ENCODE measurements at places on chromosomes 12 and 14.
A peak's percentile ranks its signal among the peaks of the same experiment; 100 is the strongest.

GRCh38 chr12:83343767-83344166 lies 657.1 kb downstream of the TMTC2 start:
- DNase-seq = no peak

GRCh38 chr12:19624491-19624890 lies 185.2 kb downstream of the AEBP2 start:
- no peak for DNase-seq

DNA sequence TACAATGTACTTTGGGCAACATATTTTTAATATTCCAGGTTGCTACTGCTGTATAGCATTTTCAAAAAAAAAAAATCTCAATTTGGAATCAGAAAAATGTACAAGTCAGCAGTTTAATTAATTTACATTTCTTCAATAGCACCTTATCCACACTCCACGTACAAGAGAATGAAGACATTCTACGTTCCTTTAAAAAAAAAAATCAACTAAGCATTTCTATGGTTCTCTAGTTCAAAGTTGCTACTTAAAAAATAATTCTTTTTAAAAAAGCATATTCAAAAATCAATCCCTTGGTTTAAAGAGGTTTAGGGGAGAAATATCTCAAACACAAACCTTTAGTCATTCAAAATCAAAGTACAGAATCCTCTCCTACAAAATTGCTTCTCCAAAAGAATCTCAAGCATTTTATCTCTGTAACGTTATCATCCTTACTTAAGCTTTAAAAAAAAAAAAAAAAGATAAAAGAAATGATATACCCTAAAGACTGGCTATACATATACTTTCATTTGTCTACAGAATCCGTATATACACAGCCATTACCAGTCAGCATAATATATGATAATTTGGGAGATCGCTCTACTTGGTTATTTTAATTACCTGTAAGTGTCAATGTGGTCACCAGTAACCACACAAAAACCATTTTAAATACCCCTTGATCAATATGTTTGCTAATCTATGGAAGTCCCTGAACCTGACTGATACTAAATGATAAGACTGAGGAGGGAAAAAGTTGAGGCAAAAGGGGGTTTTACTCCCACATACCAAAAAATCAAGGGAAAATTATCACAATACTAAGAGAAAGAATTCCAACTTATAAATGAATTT lies 2.7 kb downstream of the MED13L start:
- no peak for DNase-seq

GRCh38 chr14:70919774-70920173 lies 12.5 kb downstream of the PCNX1 start:
- DNase-seq = no peak

DNA sequence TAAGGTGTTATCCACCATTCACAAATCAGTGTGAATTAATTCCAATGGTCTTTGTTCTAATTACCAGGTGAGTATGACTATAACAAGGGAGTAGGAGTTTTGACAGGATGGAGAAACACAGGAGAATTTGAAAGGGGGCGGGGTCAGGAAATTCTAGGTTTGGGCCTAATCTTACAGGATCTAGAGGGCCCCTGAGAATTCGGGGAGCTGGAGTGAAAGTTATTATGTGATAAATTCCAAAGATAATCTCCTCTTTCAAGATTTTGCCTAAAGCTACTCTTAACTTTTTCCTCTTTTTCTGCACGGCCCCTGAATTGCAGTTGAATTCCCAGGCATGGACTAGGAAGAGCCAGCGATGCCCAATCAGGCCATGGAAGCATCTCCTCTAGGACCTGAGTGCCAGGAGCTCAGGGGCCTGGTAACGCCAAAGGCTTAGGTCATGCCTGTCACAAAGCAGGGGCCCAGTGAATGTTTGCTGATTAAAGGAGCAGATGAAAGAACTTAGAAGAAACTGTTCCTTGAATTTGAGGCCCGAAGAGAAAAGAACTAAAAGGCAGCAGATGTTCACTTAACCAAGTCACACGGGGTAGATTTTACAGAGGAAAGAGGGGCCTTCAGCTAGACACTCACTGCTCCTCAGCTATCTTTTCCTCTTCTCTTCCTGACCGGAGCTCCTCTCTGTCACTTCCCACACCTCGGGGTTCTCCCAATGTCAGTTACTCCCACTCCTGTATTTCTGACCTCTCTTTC lies 195.5 kb downstream of the PPM1H start:
- no peak for DNase-seq

GRCh38 chr12:105205322-105206048 lies 30.5 kb downstream of the APPL2 start:
- no peak for DNase-seq

GRCh38 chr12:51480978-51481377 lies 56.3 kb downstream of the SLC4A8 start:
- no peak for DNase-seq

DNA sequence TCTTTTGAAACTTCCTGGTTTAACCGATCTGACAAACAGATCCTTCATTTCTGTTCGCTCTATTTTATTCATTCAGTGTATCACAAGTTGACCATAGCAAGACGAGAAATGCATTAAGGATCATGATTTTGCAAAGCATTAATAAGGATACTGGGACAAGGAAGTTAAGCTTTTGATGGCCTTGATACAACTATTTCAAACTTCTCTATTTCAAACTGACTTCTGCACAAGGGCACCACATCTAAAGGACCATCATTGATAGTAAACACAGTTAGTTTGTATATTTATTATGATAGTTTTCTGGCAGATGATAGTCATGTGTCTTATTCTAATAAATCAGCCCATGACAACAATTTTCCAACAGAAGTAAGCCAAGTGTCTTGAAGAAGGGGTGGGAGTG lies 25.8 kb upstream of the PLXNC1 start:
- DNase-seq = no peak

- no peak for DNase-seq
These were observed 127.3 kb downstream of the CNTN1 start for GRCh38 chr12:40819436-40820108.

DNA sequence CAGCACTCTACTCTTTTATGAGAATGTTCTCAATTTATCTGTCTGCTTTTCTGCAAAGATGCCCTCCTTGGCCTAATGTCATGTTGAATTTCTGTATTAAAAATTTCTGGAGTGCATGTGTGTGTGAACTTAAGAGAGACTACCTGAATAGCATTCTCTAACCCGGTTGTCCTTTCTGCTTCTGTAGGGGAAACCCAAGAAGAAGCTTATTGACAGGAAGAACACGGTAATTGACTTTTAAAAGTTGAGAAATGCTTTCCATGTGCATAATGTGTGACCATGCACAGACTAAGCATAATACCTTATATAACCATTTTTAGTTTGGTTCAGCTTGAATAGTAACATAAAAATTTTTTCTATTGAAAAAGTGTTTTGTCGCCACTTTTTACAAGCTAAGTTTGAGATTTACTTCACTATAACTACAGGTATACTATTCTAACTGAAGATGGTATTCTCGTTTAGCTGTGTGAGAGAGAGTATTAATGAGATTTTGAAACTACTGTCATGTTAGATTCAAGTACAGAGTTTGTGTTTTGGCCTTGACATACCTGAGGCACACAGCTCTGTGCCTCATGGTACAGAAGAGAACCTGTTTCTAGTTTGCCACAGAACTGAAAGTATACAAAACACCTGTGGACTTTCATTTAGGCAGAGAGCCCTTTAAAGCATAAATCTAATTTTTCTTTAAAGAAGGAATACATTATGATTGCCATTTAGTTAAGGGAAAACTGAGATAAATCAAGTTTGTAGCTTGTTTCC lies 96.8 kb downstream of the TTLL5 start:
- no peak for DNase-seq

- DNase-seq = no peak
These were observed 241.3 kb upstream of the DAAM1 start for GRCh38 chr14:58947156-58947555.

GRCh38 chr14:103537175-103537990 lies 8.4 kb downstream of the TRMT61A start:
- DNase-seq = no peak

DNA sequence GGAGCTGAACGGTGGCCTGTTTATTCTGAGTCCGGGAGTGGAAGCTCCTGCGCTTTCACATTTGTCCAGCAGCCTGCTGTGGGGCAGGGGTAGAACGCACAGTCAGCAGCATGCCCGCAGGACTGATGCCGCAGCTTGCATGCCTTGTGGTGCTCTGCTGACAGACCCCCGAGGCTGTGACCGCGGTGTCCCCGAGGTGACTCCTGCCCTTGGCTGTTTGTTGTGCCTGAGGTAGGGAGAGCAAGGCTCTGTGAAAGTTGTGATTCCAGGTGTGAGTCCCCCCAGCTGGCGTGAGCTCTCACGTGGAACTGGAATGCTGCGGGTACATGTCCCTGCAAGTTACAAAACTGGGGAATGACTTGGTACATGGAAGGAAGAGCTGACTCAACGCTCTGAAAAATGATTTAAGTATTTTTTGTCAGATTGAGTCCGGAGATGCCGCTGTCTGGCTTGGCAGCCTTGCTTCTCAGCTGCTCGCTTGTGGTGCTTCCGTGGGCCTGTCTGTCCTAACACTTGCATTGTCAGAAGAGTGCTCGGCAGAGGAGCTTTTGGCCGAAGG lies 18.1 kb downstream of the MLXIP start:
- DNase-seq = peak; percentile 51

- peak; percentile 57 for DNase-seq
These were observed 29.2 kb downstream of the CRADD start for GRCh38 chr12:93706387-93706786.

DNA sequence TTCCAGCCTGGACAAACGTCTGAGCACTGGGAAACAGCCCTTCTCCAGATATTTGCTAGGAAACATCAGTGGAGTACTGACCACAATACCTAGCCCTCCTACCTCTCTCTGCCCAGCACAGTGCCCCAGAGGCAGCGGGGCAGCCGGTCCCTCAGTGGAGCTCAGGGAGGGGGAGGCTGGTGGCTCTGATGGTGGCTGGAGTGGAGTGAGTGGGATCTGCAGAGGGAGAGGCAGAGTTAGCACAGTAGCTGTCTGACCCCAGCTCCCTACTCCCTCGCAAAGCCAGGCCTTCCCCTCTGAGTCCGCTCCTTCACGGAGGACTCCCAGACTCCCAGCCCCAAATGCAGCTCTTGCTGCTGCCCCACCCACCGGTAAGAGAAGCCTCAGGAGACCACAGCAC lies 30.0 kb downstream of the NCKAP5L start:
- DNase-seq = no peak

DNA sequence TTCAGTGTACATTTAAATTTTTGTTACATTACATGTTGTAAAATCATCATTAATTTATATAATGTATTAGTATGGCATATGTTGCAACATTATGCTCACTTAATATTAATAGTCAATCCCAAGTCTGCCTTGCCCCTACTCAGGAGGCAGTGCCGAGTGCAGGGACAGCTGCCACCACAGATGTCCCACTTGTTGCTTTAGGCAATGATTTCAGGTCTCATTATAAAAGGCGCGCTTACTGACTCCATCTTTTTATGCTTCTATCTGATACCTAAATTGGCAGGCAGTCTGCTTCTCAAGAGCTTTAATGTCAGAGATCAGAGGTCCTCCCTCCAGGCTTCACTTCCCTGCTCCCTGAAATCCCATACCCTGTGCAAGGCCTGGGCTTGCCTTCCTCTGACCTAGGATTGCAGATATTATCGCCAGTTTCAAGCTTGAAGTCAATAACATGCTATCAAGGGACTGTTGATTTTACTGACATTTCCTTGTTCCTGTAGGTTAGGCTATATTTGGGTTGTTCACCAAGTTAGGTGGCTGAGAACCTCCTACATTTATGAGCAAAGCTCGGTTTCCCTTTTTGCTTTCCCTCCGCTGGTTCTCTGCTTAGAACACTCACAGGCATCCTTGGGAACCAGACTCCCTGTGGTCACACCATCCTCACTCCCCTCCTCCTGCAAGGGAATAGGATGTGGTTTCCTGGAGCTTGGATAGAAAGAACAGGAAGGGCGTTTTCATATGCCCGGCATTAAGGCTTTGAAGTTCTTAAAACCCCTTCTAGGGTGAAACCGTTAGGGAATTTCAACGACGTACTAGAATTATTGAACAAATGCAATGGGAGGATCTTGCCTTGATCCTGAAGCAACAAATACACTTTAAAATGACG lies 208.4 kb upstream of the FKBP4 start:
- no peak for DNase-seq

GRCh38 chr14:58428118-58428683 lies 682 bp downstream of the KIAA0586 start:
- DNase-seq = no peak

DNA sequence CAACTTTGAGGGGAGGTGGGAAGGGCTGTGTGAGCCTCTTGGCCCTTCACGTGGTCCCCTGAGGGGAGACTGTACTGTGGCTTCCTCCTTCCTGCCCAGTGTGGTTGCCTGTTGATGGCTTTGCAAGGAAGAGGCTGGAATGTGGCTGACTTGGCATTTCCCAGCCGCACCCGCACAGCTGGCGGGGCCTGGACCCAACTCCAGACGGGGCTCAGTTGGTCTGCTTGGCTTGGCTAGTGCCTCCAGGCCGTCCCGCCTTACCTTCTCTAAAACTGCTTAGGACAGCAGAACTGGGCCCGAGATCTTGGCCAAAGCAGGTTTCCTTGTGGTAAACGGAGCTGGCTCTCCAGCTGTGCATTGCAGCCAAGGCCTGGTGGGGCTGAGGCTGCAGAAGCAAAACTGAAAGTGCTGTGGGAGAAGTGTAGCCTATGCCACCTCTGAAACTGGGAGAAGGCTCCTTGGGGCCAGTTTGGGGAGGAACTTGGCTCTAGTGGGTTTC lies 139.5 kb downstream of the SMOC1 start:
- DNase-seq = no peak

GRCh38 chr14:65251213-65251612 lies 148.9 kb upstream of the MAX start:
- no peak for DNase-seq

GRCh38 chr12:45577844-45578399 lies 151.6 kb upstream of the ARID2 start:
- DNase-seq = no peak

DNA sequence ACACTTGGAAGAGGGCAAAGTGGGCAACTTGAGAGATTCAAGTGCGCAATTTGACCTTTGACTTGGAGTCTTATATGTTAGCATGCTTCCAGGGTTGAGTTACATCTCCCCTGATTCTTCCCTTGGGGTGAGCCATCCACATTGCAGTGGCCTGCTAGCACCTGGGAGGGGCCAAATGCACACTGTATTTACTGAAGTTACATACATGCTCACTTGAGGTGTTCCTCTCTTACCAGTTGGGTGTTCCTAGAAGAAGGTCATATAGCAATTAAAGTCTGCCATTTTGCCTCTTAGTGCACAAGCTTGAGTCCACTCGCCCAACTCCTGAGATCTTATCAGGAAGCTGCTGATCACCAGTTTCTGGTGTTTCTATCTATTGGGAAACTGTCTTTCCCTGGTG lies 13.7 kb upstream of the SPTLC2 start:
- DNase-seq = no peak

DNA sequence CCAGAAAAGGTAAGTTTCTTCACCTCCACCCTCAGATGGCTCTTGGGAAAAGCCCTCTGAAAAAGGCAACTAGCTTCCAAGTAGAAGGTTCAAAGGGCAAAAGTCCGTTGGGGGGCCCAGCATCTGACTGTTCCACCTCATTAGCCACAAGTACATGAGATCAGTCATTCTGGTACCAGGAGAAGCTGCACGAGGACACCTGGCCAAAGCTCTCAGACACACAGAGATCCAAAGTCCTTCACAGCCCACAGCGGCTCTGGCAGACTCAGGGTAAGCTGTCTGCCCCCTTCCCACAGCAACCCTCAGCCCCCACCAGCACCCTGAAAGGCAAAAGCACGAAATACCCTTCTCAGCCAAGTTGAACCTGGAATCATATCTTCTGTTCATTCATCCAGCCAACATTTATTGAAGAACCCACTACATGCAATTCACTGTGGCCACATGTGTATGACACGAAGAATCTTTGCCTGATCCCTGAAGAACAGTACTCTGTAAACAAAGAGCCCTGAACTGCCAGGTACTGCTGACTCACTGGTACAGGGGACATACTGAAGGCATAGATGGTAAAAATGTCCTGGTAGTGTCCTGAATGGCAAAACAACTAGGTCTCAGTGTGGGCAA lies 19.0 kb downstream of the SLC7A7 start:
- no peak for DNase-seq
